ENCODE measurements at places on chromosomes 11 and 22. TPM values are rescaled to one million over a fixed set of nuclear protein-coding genes. Genes with fewer than 3 reads are reported as not detected.

GRCh38 chr11:128058580-128059208 is 528.7 kb downstream of the ETS1 start:
- no peak for DNase-seq

DNA sequence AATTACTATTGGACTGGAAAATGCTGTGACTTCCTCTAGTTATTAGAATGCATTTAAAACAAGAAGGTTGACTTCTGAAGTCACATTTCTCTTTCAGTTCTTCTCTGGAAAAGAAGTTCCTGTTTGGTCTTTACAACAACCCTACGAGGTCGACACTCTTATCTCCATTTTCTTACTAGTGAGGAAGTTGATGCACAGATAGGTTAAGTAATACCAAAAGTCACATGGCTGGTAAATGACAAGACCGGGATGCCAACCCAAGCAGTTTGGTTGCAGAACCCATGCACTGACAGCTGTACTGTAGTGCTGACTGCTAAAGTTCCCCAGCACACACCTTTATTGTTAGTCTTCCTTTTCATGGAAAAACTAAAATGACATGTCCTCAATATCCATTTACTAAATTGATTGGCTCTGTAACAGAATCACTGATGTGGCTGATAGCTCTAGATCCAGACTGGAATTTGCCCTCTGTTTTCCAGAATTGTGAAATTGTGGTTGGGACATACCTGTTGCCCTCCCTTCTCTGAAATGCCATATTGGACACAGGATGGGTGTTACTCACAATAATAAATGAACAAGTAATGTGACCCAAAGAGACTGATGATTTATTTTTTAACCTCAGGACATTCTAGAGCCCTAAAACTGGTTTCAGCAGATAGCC is 9.4 kb upstream of the TECTA start:
- no peak for DNase-seq

APOA5 gene
- not detected for total RNA-seq

DNA sequence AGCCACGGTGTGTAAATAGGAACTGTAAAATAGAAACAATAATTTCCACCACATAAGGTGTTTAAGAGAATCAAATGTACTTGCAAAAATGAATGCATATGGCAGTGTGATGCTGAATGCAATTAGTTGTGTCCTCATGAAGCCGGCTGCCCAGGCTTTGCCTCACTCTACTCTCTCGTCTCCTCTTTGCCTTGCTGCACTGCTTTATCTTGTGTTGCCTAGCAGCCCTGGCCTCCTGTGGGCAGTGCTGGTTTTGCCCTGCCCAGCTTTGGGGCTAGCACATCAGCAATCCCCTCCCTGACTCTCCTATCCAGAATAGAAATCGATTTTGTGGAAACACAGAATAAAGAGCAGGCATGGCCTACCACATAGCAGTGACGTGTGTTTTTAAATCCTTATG is 30.0 kb downstream of the LRRC32 start:
- no peak for DNase-seq

GRCh38 chr11:105189581-105189980 is 50.0 kb upstream of the CARD18 start:
- no peak for DNase-seq

DNA sequence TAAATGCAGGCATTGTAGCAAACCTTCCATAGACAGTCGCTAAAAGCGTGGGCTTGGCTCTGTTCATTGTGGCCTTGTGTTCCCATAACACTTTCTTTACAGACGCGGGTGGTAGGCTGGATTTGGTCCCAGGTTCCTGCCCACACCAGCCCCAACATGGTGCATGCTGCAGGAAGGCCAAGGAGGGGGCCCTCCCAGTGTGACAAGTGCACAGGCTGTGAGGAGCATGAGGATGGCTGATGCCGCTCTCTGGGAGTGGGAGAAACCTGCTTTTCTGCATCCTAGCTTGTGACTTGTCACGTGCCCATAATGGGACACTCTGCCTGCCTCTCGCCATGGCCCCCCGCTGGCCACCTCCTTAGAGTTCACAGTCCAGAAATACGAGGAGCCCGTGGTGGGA is 161.8 kb upstream of the B3GAT1 start:
- DNase-seq = peak; percentile 1

- no peak for DNase-seq
These were observed 68.3 kb downstream of the HIPK3 start for GRCh38 chr11:33325451-33325850.

TENM4 gene
- 1.3 TPM for total RNA-seq

GRCh38 chr11:134001596-134001995 is 44.8 kb upstream of the IGSF9B start:
- DNase-seq = no peak

- peak; percentile 91 for DNase-seq
These were observed 12.9 kb downstream of the TSPAN32 start for GRCh38 chr11:2314525-2315394.

USH1C gene
- total RNA-seq = not detected

DNA sequence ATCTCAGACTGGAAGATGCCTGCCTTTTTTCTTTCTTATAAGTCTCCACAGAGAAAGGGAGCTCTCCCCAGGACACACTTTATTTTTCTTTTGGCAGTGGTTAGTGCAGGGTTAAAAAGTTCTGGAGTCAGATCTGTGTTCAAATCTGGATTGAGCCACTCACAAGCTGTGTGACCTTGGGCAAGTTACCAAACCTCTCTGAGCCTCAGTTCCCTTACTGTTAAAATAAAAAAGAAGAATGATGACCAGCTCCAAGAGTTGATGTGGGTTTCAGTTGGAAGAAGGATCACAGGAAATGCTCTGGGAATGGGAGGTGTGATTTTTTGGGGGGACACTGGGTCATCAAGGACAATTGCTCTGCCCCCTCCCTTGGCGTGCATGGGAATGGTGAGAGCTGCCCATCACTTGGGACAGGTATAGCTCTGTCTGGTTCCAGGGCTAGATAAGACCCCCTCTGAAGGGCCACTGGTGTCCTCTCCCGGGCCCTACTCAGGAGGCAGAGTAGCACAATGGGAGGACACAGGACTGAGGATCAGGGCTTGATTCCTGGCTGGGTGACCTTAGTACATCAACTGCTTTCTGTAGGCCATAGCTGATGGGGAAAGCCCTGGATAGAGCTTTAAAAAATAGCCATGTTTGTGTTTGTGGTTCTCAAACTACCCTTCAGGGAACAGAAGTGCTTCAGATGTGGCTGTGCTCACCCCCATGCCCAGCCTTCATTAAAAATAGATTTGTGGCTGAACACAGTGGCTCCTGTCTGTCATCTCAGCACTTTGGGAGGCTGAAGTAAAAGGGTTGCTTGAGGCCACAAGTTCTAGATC is 228.3 kb downstream of the MIAT start:
- no peak for DNase-seq

CENATAC gene
- 12.8 TPM for total RNA-seq

DNA sequence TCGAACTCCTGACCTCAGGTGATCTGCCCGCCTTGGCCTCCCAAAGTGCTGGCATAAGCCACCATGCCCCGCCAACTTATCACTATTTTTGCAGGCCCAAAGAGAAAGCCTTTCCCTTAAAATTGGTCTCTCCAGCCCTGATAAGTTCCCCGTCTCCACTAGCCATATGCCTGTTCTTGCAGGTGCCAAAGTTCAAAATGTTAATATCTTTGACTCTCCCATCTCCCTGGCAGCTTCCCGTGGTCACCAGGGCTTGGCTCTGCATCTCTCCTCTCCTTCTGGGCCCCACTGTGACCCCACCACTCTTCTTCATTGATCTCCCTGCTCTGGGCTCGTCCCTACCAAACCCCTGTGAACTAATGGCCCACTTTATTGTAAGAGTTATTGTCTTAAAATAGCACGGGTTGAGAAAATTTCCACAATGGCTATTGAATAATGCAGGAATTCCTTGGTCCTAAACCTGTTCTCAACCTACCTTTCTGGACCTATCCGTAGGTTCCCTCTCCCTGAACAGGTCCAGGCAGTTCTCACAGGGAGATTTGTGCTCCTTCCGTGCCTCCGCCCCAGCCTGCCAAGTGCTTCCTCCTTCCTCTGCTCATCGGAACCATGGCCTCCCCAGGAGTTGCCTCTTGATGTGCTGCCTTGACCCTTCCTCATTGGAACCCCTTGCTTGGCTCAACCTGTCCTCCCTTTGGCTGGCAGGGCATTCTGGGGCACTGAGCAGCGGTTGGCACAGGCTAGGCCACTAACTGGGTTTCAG is 147.5 kb downstream of the DSCAML1 start:
- DNase-seq = no peak

DNA sequence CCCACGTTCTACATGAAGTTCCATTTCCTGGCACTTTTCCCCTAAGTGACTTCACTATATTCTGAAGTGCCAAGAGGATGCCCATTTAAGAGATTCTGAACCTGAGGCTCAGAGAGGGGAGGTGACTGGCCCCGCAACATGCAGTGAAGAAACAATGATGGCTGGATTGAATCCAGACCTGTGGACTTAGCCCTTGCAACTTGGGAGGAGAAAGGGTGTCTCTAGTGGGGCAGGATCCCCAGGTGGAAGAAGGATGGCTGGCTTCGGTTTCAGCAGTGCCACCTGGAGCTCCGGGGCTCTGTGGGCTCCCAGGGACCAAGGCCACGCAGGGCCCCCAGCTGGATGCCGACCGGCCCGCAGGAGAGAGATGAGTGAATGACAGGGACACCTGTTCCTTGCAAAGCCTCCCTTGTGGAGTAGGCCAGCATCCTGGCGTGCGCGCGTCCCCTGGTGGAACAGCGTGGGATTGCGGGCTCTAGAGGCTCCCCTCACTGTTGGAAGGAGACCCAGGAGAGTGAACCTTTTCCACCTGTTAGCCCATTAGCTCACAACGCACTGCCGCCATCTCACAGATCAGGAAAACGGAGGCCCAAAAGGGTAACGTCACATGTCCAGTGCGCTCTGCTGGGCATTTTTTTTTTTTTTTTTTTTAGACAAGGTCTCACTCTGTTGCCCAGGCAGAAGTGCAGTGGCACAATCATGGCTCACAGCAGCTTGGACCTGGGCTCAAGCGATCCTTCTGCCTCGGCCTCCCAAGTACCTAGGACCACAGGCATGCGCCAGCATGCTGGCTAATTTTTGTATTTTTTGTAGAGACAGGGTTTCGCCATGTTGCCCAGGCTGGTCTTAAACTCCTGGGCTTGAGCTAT is 104.7 kb downstream of the KIAA1671 start:
- DNase-seq = peak; percentile 46

UBE2L6 gene
- 11.9 TPM for total RNA-seq

C11orf87 gene
- 0.09 TPM for total RNA-seq

- no peak for DNase-seq
These were observed 255.9 kb downstream of the KIRREL3 start for GRCh38 chr11:126744699-126745098.

OR4C16 gene
- total RNA-seq = not detected

GSTT2B gene
- 1.5 TPM for total RNA-seq

PTPRJ gene
- 5.6 TPM for total RNA-seq

DNA sequence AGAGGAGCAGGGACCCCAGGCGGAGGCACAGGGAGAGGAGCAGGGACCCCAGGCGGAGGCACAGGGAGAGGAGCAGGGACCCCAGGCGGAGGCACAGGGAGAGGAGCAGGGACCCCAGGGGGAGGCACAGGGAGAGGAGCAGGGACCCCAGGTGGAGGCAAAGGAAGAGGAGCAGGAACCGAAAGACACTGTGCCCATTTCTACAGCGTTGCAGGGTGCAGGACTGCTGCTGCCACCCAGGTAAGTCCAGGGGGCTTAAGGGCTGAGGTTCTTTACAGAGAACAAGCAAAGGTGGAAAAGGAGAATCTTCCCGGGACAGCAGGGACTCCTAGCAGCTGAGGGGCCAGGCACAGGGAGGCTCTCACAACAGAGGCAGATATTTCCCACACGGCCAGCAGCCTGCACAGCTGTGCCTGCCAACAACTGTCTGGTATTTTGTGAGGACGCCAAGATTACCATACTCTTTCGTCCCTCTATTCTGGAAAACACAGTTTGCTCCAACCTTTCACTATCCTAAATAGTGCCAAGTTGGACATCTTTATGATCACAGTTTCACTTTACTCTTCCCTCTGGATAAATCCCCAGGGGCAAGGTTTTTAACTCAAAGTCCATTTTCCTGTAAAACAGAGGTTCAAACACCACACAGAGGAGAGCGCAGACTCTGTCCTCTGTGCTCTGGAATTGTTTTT is 39.4 kb downstream of the SHANK2 start:
- no peak for DNase-seq

GRCh38 chr11:40797981-40798380 is 661.5 kb downstream of the LRRC4C start:
- no peak for DNase-seq

DNA sequence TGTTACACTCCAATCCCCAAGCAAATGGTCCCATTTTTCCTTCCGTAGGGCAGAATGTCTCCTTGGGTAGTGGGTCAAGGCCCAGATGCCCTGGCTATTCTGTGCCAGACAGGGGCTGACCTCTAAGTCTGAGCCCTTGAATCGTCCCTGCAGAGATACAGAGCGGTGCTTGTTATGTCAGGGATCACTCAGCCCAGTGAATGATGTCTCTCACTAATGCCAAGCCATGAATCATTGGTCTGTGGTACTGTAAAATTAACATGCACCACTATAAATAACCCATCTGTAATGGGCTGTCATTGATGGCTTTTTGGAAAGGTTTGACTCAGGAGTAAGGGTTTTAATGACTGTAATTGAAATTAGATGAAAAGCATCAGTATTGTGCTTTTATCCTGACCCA is 35.3 kb upstream of the KIRREL3 start:
- no peak for DNase-seq

SCGB1A1 gene
- total RNA-seq = not detected

DNA sequence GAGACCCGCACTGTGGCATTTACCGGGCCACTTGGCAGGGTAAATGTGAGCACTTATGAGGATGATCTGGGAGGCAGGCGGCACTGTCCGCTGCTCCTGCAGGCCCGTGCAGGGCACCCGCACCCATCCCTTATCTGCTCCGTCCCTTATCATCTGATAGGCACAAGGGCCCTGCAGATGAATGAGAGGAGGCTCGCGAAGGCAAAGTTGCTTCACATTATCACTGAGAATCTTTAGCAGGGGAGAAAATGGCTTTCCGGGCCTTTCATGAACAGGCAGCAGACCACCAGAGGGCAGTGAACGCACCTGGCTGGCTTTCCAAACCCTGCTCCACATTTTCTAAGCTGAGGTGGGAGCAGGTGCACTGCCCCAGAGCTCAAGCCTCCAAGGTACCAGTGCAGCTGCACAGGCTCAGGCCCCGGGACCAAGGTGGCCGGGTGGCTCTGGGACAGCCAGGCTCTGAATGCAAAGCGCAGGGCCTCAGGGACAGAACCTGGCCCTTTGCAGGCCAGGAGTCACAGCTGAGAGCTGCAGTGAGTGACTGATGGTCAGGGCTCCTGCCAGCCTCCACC is 165.6 kb downstream of the SHANK2 start:
- DNase-seq = no peak

ZNF70 gene
- 3.5 TPM for total RNA-seq
